CD8-positive, alpha-beta memory T cell (primary cell): ENCODE measurements at places on chromosomes 1 and 21.

- DNase-seq: no peak
Measured at GRCh38 chr1:203667616-203668015, 41.0 kb downstream of the ATP2B4 start.

- no peak for DNase-seq
Measured at GRCh38 chr1:27100335-27101053, 54.4 kb downstream of the SLC9A1 start.

- no peak for DNase-seq
Measured at GRCh38 chr21:35436899-35437298, 387.8 kb upstream of the RUNX1 start.

GRCh38 chr1:228897901-228898300, 162.6 kb downstream of the RHOU start:
- DNase-seq: no peak
